SHP77 treated with DMSO at 0.1 percent for 48 hours (cell line): ENCODE measurements at places on chromosomes 4 and X.

DNA sequence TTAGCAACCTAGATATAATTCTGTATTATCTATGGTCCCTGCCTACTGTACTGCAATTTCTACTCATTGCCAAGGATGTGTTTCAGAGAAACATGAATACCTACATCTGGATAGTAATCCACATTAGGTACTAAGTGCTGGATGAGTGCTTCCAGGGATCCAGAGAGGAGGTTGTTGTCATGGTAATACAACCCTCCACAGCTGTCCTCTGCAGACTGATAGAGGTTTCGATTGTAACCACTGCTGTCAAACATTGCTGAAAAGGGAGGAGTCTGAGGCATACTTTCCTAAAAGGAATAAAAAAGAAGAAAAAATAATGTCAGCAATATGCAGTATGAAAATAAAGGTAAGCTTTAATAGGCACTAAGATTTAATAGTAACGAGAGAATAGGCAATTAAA, 12.5 kb downstream of the RASGEF1B start:
- no peak for DNase-seq

- DNase-seq, result no peak
These were observed 238.7 kb upstream of the KCNIP4 start for GRCh38 chr4:22187203-22187820.

DNA sequence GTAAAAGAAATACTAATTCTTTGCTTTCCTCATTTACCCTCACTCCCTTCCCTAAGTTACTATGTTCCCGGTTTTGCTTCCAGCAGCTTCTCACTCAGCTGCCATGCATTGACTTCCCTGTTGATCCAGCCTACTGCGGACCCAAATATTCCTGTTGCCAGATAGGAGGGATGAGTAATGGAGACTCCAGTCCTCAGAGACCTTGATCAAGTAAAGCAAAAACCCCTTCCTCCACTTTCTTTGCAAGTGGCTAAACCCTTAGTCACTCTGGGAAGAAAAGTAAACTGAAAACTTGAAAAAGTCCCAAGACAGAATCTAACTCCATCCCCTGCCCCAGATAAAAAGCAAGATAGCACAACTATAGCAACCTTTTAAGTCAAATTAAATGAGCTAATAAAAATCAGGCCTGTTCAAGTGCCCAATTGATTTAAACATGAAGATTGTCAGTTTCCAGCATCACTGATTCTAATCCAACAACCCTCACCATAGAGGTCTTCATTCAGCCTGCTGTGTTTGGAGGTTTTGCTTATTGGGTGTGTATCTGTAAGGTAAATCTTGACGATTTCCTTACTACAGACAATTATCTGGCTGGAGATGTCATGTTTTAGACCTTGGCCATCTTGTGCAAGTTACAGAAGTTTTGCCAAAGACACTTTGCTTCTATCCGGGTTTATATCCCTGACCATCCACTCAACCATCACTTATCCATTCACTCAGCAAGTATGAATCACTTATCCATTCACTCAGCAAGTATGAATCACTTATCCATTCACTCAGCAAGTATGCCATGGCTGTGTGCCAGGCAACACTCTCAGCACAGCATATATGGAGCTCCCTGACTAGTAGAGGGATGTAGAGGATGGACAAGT, 17.6 kb downstream of the FGFBP1 start:
- DNase-seq, result no peak

GRCh38 chrX:74251006-74251930, 52.7 kb upstream of the ZCCHC13 start:
- DNase-seq, result no peak

DNA sequence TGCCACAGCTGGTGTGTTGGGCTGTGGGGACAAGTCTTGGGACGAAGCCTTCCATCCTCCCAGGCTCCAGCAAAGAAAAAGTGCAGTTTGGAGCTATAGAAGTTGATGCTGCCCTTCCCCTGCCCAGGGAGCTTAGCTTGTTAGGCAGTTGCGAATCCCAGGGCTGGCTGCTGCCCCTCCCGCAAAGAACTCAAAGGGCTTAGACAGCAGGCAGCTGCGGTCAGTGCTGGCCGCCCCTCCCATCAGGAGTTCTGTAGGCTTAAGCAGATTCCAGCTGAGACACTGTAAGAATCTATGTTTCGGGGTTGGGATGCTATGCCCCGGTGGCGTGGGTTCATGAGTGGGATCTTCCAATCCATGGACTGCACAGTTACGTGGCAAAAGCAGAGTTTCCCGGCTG, 956.7 kb downstream of the GLUD2 start:
- no peak for DNase-seq

GRCh38 chrX:150370589-150371312, 7.6 kb downstream of the MAMLD1 start:
- DNase-seq, result no peak

- no peak for DNase-seq
These were observed 135.5 kb downstream of the ARHGAP24 start for GRCh38 chr4:85610450-85610849.

GRCh38 chr4:8872402-8873291, 1.0 kb upstream of the HMX1 start:
- DNase-seq, result no peak

GRCh38 chrX:150849486-150849885, 49.0 kb downstream of the CD99L2 start:
- peak; percentile 3 for DNase-seq

DNA sequence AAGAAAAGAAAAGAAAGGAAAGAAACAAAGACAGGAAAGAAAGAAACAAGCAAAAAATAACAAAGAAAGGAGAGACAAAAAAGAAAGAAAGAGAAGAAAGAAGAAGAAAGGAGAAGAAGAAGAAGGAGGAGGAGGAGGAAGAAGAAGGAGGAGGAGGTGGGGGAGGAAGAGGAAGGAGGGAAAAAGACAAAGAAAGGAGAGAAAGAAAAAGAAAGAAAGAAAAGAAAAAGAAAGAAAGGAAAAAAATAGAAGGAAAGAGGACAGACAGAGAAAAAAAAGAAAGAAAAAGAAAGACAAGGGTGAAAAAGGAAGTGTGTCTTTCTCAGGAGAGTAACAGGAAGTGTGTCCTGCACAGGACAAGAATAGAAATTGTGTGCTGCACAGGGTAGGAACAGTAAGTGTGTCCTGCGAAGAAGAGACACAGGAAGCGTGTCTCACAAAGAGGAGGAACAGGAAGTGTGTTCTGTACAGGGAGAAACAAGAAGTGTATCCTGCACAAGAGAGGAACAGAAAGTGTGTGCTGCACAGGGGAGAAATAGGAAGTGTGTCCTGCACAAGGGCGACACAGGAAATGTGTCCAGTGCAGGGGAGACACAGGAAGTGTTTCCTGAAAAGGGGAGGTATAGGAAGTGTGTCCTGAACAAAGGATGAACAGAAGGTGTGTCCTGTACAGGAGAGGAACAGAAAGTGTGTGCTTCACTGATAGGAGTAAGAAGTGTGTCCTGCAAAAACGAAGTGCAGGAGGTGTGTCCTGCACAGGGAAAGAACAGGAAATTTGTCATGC, 101.2 kb downstream of the ARSF start:
- no peak for DNase-seq

- DNase-seq, result no peak
These were observed 368.5 kb upstream of the PABPC5 start for GRCh38 chrX:91066104-91066503.
